ENCODE measurements at places on chromosomes 12 and 14.

- no peak for DNase-seq
These were observed 225.5 kb downstream of the EPS8 start for GRCh38 chr12:15563663-15564062.

GRCh38 chr14:99829450-99829849 is 36.2 kb downstream of the EML1 start:
- no peak for DNase-seq

- no peak for DNase-seq
These were observed 26.3 kb upstream of the ULK1 start for GRCh38 chr12:131867891-131868675.

- DNase-seq: no peak
These were observed 7.4 kb downstream of the GTSF1 start for GRCh38 chr12:54465857-54466523.

GRCh38 chr12:132582582-132583410 is 27.6 kb downstream of the LRCOL1 start:
- no peak for DNase-seq

- DNase-seq: no peak
These were observed 150.2 kb upstream of the CLEC14A start for GRCh38 chr14:38405851-38406635.

DNA sequence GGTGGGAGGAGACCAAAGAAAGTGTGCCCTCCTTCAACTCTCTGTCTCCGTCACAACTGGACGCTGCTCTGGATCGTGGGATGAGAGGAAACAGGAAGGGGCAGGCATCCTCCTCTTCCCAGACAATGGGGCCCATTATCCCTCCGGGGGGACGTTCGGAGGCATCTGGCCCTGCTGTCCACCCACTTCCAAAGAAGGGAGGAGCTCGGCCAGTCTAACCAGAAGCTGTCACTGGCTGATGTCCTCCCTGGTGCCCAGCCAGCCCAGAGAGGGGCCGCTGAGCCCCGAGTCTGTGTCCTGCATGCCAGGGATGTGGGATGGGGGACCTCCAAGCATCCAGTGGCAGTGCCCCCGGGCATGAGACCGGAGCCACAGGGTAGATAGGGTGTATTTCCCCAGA is 39.8 kb upstream of the MEG3 start:
- DNase-seq: no peak

GRCh38 chr12:83190631-83191390 is 504.1 kb downstream of the TMTC2 start:
- no peak for DNase-seq

DNA sequence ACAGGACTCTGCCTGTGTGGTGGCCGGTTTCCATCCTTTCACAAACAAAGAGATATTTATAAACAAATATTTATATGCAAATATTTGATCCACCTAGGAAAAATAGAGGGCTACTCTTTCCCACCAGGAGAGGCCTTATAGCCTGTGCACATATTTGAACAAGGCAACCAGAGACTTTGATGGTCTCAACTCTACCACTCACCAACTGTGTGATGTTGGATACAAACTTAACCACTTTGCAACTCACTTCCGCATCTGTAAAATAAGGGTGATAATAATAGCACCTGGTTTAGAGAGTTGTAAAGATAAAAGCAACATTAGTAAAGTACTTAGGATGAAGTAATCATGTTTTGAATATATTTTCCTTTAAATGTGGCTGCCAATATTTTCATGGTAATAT is 1.5 kb upstream of the CLEC12A start:
- no peak for DNase-seq

- no peak for DNase-seq
These were observed 138.1 kb upstream of the LMNTD1 start for GRCh38 chr12:25690996-25691864.

DNA sequence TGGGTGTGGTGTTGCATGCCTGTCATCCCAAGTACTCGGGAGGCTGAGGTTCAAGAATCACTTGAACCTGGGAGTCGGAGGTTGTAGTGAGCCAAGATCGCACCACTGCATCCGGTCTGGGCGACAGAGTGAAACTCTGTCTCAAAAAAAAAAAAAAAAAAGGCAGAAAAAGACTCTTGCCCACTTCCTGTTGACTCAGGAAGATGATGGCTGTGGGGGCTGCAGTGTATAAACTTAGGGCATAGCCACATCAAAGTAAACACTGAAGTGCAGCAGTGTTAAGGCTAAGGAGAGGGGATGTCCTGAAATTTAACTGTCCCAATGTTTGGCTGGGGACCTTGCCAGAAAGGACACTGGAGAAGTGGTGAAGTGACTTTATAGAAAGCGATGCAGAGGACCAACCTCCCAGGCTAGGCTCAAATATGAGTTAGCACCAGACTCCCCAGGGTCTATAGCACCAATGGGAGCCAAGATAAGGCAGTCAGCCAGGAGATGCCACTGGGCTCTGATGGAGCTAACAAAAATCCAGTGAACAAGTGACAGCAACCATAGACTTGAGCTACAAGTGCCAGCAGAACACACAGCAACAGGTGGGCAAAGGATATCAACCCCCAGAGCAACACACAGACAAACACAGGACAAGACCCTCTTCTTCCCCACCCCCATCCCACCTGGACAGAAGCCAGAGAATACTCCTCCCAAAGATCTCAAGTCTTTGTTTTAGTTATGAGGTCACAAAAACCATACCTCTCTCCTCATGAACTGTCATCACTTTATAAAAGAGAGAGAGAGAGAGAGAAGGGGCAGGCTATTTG is 28.0 kb downstream of the NELL2 start:
- DNase-seq: no peak

- DNase-seq: no peak
These were observed 150.5 kb upstream of the BCL2L14 start for GRCh38 chr12:11920231-11920630.

DNA sequence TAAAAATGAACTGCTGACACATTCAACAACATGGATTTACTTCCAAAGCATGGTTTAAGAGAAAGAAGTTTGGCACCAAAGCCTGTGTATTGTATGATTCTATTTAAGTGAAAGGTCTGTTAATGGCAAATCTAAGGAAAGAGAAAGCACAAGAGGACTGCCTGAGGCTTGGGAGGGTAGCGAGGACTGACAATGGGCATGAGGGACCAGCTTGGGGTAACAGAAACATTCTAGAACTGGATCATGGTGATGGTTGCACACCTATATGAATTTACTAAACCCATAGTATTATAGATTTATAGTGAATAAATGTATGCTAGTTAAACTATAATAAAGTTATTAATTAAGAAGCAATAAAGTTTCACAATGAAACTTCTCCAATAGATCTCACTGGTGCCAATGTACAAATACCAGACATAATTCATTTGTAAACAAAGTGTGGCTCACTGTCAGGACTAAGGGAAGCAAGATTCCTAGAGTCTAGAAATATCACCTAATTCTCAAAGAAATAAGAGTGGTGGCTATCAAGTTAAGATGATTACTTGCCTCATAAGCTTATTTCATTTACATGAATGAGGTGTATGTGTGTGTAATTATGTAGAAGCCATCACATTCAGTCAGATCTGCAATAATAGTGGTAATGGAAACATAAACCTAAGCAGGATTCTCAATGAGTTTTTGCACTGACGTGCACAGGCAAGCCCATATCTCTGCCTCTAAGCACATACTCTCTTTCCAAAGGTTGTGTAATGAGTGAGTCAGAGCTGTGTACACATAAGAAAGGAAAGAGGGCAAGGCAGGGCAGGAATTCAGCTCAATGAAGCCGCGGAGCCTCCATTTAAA is 353.4 kb downstream of the KCNH5 start:
- DNase-seq: no peak

DNA sequence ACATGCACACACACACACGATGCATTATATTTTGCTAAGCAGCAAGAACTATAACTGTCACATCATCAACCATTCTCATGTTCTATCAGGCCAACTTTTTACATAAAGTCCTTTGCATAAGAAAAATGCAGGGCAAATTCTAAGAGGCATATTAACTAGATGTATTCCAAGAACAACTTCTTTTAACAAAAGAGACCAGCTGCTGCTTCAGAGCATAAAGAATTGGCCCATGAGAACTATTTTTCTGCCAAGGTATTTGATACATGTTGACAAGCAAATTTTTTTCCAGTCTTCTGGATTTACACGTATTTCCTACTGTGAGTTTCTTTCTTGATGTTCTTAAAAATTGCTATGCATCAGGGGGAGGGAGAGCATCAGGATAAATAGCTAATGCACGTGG is 27.2 kb downstream of the GLT8D2 start:
- DNase-seq: no peak

DNA sequence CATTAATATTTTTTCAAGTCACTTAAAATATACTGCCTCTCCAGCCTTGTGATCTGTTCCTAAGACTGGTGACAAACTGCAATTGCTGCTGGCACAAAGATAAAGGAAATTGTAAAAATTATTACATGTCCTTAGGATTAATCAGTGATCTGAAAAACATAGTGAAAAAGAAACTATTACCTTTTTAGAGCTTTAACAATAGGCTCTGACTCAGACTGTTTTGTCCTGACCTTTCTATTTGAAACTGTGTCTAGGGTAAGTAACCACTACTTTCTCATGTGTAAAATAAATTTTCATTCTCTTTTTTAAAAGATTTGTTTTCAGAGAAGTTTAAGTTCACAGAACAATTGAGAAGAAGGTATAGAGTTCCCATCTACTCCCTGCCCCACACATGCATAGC is 80.4 kb upstream of the CLEC14A start:
- DNase-seq: no peak

- DNase-seq: no peak
These were observed 12.5 kb upstream of the FOXN3 start for GRCh38 chr14:89429199-89430181.

- DNase-seq: no peak
These were observed 200.1 kb upstream of the FRMD6 start for GRCh38 chr14:51451561-51451960.

DNA sequence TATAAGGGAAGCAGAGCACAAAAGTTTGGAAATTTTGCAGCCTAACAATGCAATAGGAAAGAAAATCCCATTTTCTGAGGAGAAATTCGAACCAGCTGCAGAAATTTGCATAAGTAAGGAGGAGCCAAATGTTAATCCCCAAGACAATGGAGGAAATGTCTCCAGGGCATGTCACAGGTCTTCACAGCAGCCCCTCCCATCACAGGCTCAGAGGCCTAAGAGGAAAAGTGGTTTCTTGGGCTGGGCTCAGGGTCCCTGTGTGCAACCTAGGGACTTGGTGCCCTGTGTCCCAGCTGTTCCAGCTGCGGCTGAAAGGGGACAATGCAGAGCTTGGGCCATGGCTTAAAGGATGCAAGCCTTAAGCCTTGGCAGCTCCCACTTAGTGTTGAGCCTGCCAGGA is 190.0 kb downstream of the MDGA2 start:
- DNase-seq: no peak

DNA sequence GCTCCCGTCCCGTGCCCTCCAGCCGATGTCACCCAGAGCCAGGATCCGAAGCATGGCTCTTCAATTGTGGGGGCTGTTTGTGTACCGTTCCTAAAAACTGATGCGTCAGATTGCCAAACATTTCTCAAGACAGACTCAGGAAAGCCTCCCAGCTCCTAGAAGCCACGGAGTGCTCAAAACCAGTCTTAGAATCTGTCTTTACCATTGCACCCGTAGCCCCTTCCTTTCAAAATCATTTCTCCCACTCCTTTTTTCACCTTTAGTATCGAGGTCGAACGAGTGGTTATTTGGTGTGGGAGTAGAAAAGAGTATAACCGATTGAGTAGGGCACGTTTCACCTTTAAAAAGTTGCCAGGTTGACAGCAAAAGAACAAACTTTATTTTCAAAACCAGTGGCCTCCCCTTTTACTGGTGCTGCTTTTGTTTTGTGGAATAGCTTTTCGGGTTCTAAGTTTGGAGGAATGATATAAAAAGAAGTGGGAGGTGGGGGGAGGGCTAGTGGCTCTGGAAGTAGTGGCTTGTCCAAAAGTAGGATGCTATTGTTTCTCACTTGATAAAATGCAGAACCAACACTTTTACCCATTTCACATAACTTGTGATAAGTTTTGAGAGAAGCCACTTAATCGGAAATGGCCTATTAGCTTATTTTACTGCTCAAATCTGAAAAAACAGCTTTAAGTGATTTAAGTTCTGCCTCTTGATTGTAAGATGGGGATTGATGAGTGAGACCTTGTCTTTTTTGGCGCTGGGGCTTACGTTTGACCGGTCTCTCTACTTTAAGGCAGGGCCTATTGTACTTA is 803 bp downstream of the STK38L start:
- DNase-seq: no peak

GRCh38 chr12:87160848-87161601 is 868.2 kb downstream of the C12orf50 start:
- DNase-seq: no peak

DNA sequence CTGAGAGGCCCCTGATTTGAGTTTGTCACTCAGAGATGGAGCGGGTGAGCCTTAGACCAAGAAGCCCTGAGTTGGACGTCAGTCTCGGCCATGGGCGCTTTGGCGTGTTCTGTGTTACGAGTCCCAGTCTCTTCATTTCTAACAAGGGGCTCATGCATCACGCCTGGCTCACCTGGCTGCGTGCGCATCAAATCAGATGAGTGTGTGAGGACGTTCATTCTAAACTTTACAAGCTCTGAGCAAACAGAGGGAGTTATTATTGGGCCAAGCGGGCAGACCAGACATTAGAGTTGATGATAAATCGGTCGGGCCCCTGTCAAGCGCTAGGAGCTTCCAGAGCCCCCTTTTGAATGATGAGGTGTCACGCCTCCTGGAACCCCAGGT is 117.2 kb downstream of the CALM1 start:
- no peak for DNase-seq
